ENCODE measurements at places on chromosomes 13 and 19.
A peak's percentile ranks its signal among the peaks of the same experiment; 100 is the strongest.

GRCh38 chr19:54369082-54369687 is 4.5 kb upstream of the LAIR1 start:
- no peak for DNase-seq

DNA sequence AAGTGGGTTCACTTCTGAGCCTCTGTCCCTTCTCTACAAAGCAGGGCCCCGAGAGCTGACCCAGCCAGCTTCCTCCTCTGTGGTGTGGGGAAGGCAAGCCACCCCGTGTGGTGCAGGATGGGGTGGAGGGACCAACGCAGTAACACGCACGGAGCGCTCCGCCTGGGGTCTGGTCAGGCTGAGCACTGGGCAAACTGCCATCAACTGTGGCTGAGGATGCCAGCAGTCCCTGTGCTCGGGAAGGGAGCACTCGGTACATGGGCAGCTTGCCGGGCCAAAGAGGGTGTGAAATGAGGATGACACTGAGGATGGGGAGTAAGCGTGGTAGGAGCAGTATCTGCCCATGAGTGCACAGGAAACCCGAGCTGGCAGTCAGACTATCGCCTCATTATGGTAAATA is 7.6 kb upstream of the GMIP start:
- DNase-seq, result no peak

DNA sequence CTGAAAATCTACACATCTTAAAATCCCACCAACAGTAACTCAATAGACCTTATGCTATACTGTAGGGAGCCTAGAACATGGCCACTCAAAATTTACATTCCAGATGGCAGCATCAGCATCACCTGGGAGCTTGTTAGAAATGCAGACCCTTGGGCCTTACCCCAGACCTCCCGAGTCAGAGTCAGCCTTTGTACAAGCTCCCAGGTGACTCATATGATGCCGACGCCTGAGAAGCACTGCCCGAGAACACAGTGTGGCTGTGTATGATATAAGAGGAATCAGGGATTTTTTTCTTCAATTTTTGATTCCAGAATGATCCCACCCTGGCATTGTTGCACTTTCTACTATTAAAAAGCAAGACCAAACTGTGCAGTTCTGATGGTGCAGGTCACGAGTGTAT is 35.9 kb upstream of the CNMD start:
- no peak for DNase-seq

- DNase-seq, result no peak
Observed at GRCh38 chr19:54462047-54462654, 1.4 kb downstream of the LENG9 start.

DNA sequence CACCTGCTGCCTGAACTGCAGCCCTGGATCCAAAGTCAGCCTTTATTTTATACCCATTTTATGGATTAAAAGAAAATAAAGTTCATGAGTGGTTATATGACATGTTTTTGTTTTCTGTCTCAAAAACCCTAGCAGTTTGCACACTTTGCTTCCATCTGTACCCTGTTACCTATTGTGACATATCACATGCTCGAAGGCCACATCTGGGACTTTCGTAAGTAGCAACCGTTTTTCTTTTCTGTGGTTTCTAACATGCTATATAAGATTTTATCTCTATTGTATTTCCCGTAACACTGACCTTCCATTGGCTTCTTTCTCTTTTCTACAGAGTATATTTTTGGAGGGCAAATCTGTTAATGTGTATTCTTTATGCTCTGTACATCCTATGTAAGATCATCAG is 1007.2 kb downstream of the PCDH9 start:
- DNase-seq, result no peak

- peak; percentile 4 for DNase-seq
Observed at GRCh38 chr19:53808710-53809125, 15.4 kb downstream of the NLRP12 start.

DNA sequence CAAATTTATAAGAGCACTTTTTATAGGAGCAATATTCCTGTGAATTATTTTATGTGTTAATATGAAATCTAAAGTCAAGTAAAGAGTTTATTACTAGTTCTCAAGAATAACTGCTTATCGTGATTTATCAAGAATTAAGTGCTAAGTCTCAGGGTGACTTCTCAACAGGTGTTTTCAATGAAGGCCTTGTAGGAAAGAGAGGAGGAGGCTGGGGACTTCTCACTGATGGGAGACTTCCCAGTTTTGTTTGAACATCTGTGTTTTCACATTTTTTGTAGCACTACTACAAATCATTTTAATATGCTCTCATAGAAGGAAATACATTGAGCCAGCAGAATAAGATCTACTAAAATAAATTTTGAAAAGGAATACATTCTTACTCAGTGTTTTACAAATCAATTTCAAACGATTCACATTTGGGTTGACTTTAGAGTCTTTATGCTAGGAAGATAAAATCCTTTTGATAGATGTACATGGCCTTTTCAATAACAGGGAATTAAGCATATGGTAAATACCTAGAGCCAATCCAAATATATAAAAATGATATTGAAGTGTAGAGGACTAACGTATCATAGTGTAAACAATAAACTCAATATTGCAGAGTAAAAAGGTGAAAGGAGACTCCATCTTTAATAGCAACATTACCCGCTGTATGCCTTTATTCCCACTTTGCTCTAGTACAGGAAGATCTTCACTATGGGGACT is 6.8 kb downstream of the PCDH17 start:
- DNase-seq, result no peak
